Hypothalamus (tissue), 51 donors: ENCODE measurements at places on chromosomes 1 and 21.
A peak's percentile ranks its signal among the peaks of the same experiment; 100 is the strongest.

GRCh38 chr1:2786329-2787162 is 14.9 kb downstream of the TTC34 start:
- DNase-seq: no peak

GRCh38 chr1:55466921-55467320 is 251.8 kb upstream of the USP24 start:
- no peak for DNase-seq

DNA sequence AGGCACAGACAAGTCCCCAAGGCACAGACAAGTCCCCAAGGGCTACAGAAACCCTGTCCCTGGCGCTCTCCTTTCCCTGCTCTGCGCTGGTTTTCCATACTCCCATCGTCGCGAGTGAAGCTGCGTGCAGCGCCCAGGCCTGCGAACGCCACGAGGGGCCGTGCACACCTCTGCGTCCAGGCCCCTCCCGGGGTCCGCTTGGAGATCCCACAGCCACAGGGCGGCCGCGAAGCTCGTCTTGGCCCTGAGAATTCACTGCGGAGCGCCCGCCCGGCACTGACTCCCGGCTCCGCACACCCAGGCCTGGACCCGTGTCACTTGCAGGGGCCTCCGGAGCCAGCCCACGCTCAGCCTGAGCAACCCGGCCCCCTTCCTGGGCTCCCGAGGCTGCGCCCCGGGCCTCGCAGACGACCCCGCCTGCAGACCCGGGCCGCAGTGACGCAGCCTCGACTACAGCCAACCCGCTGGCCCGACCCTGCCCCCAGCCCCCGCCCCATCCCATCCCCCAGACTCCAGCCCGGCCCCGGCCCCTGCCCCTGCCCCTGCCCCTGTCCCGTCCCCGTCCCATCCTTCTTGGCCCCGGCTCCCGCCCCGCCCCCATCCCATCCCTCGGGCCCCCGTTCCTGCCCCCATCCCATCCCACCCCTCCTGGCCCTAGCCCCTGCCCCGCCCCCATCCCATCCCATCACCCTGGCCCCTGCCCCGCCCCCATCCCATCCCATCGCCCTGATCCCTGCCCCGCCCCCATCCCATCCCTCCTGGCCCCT is 841 bp downstream of the POFUT2 start:
- no peak for DNase-seq

DNA sequence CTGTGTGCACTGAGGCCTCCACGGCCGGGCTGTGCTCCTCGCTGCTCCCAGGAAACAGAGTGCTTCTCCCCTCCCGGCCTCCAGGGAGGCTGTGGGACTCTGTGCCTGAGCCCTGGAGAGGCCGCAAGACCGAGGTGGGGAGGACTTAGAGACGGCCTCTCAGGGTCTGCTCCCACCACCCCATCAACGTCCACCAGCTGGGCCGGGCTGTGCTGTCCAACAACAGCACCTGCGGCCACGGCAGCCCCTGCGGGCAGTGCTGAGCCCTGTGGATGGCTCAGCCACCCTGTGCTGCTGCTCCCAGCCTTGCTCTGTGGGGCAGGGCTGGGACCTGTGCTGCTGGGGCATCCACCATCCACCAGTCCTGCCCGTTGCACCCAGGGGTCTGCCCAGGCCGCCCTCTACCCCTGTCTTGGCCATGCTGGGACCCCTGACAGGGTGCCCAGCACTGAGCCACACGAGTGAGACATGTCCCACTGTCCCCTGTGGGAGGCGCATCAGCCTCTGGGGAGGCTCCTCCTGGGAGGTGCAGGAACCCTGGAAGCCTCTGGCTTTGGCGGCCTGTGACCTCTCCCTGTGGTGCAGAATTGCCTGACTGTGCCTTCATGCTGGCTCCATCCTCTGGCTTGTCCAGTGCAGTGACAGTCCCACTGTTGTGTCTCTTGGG is 31.2 kb upstream of the LRRC3 start:
- DNase-seq: no peak

DNA sequence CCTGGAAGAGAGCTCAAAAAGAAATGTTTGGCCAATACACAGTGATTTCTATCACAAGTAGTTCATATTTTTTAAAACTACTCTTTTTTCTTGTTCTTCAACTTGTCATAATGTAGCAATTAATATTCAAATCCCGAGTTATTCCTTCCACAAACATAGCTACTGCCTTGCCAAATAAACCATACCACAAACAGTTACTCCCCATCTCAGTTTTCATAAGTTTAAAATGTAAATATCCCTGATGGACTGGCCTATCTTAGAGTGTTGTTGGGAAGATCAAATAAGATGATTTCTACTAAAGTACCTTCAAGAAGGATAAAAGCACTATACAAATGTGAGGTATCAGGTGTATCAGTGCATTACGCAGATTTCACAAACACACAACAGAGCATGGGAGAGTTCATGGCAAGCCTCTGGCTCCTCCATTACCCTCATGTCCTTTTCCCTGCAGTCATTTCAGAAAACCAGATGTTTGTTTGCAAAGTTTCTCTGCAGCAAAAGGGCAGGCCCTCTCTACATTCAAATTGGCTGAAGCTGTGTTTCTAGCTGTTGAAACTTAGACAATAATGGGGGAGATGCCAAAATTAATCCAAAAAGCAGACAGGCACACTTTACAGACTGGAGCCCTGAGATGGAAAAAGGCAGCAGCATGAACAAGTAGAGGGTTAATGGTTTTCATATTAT is 16.1 kb downstream of the WLS start:
- DNase-seq: no peak

DNA sequence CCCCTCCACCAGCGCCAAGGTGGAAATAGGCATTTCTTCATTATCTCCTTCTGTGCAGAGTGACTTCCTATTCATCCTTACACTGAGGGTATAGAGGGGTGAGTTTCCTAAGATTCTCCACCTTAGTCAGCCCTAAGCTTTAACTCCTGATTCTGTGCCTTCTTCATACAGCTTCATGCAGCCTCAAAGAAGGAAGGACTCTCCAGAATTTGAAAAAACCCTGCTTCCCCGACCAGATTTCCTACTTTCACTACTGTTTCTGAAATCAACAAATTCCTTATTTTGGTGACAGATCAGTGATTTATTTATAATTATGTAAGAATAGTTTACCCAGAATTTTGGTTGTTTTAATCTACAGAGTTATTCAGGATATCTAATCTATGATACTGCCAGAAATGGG is 28.6 kb downstream of the GFI1 start:
- no peak for DNase-seq

DNA sequence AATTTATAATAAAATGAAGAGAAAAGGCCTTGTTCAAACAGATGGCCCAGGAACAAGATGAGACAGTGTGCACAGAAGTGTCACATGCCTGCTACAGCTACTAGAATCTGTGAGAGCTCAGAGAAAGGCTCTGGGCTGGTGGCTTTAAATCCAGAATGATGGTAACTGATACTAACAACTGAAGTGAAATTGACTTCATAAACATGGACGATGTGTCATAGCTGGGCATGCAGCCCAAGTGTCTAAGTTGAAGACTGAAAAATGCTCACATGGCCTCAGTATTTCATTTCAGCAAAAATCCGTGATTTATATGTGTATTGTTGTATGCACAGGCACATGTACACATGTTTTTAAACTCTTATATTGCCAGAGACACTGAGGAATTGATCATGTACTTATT is 208.3 kb upstream of the RUNX1 start:
- DNase-seq: no peak

- no peak for DNase-seq
Observed at GRCh38 chr1:173527151-173527826, 50.2 kb downstream of the PRDX6 start.

GRCh38 chr21:45211661-45212060 is 76.0 kb downstream of the POFUT2 start:
- no peak for DNase-seq

- DNase-seq: no peak
Observed at GRCh38 chr21:35232545-35233176, 183.6 kb upstream of the RUNX1 start.

GRCh38 chr1:231278100-231278790 is 37.2 kb downstream of the GNPAT start:
- no peak for DNase-seq

DNA sequence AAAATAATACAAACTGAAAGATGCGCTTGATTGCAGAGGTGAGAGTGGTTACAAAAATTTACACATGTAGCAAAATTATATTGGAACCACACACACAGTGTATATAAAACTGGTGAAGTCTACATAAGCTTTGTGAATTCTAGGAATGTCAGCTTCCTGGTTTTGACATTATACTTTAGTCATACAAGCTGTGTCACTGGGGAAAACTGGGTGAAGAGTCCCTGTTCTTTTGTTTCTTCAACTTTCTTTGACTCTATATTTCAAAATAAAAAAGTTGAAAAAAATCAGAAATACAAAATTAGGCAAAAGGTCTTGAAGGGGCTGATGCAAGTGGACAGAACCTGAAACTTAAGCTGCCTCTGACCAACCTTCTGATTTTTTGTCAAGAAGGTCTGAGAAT is 3.0 kb downstream of the C1QC start:
- no peak for DNase-seq

DNA sequence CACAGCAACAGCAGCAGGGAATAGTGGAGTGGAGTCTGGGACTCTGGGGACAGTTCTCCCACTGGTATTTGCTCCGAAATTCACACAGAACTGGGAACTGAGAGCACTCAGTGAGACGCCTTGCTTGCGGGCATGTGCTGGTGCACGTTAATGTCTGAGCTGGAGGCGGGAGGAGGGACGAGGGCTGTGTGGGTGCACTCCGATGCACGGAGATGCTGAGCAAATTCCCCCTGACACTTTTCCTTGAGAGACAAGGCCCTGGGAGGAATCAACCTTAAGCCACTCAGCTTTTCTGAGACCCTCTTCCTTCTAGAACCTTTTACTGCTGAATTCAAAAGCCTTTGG is 2.8 kb downstream of the RGS8 start:
- DNase-seq: no peak

GRCh38 chr1:24745711-24746413 is 615 bp downstream of the CLIC4 start:
- DNase-seq: peak; percentile 28

- no peak for DNase-seq
Observed at GRCh38 chr1:31797216-31797615, 18.6 kb downstream of the SPOCD1 start.

DNA sequence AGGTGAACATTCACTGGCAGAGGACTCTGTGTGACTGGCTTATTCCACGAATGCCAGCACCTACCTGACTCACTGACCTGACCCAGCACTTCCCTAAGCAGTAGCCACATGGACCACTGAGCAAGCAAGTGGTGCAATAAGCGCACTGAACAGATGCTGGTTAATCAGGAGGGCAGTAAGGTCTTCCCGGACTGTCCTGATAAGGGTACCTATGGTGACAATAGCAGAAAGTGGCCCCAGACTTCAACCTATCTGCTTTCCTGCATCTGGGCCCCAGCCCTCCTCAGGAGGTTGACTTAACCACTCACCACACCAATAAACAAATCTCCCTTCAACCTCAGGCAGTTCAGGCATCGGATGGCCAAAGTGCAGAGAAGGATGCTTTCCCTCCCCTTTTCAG is 65.7 kb downstream of the SETD4 start:
- DNase-seq: no peak

- no peak for DNase-seq
Observed at GRCh38 chr1:111737216-111738132, 1.7 kb downstream of the INKA2 start.

DNA sequence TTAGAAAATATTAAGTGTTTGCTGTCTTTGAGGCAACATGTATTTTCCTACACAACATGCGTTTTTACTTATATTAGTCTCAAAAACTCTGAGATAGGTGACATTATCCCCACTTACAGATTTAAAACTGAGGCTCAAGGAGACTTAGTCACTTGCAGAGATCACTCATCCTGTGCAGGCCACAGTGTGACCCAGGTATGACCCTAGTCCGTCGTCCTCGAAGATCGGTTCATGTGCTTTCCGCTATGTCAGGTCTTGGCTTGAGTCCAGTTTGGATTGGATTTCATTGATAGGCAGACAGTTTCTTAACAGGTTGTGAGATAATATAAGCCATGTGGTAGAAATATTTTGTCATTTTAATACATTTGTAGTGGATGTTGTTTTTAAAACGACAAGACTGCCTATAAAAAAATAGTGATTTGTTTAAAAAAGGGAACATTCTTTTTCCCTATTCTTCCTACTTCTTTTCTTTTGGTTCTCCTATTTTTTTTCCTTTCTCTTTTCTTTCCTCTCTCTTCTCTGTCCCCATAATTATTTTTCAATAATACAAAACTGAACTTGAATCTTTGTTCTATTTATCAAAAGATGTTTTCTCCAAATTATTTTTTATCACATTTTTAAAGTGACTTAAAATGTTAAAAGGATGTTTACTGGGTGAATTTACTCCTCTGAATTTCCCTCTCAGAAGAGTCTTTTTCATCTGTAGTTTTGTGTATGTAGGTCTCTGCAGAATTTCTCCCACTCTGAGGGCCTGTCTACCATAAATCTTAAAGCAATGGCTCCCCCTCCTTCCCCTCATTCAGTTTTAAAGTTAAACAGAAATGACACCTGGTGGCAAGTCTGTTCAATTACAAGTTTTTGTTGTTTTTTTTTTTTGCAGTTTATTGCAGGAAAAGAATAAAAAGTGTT is 81.8 kb downstream of the PHTF1 start:
- DNase-seq: no peak

DNA sequence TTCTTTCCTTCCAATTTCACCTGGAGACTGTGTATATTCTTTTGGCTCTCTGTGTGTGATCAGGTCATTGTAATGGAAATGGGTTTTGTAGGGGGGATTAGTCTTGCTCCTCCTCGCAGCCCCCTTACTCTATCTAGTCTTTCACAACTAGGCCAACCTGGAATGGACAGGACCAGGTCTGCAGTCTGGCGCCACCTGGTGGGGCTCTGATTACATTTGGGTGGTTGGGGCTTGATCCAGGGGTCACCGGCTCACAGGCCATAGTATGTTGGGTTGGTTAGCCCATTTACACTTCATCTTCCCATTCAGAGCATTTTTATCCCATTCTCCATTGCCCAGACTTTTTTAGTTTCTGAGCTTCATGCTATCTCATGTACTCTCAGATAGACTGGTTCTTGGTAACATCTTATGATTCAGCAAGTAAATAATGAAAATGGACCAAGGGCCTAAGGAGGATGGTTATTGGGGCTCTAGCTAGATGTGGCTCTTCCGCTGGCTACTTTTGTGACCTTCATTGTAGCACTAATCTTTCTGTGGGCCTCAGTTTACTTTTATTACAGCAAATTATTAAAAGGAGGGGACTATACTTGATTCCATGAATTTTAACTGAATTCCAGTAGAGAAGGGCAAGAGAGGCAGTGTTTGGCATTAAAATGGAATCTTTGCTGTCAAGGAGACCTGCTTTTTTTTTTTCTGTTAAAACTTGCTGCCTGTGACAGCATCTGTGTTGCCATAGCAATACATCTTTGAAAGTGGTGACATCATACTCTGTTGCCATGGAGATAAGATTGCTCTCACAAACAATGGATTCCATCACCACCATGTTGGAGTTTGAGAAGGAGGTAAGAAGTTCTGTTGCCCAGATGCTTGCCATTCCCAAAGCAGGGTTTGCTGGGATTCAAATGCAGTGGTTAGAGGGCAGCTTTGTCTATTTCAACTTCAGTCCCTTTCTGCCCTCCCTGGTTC is 150.1 kb downstream of the PLXNA2 start:
- no peak for DNase-seq

GRCh38 chr1:55526716-55527115 is 311.6 kb upstream of the USP24 start:
- no peak for DNase-seq
